LoVo (cell line): ENCODE measurements at places on chromosomes 2 and 18.

DNA sequence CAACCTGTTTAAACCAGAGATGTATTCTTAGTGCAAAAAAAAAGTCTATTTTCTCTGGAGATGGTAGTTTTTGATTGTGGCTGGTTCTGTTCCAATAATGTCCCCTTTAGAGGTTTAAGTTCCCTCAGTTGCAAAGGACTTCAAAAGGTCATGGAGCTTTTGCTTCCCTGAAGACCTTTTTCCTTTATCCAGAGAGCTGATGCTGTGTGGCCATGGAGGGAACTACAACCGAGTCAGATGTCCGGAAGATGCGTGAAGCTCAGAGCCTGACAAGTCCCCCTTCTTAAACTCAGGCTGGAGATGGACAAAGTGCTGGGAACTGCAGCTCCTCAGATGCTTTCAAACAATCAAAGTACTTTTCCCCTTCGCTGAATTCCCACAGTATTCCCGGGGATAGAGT lies 176.1 kb downstream of the TMEM18 start:
- DNase-seq: no peak

GRCh38 chr2:215771241-215771640 lies 242.1 kb downstream of the MREG start:
- no peak for DNase-seq

- DNase-seq: no peak
These were observed 422.9 kb upstream of the TRIB2 start for GRCh38 chr2:12293874-12294273.

GRCh38 chr18:50401888-50402287 lies 27.0 kb downstream of the SKA1 start:
- DNase-seq: peak; percentile 63

GRCh38 chr2:19722531-19722971 lies 179.2 kb downstream of the TTC32 start:
- DNase-seq: no peak

DNA sequence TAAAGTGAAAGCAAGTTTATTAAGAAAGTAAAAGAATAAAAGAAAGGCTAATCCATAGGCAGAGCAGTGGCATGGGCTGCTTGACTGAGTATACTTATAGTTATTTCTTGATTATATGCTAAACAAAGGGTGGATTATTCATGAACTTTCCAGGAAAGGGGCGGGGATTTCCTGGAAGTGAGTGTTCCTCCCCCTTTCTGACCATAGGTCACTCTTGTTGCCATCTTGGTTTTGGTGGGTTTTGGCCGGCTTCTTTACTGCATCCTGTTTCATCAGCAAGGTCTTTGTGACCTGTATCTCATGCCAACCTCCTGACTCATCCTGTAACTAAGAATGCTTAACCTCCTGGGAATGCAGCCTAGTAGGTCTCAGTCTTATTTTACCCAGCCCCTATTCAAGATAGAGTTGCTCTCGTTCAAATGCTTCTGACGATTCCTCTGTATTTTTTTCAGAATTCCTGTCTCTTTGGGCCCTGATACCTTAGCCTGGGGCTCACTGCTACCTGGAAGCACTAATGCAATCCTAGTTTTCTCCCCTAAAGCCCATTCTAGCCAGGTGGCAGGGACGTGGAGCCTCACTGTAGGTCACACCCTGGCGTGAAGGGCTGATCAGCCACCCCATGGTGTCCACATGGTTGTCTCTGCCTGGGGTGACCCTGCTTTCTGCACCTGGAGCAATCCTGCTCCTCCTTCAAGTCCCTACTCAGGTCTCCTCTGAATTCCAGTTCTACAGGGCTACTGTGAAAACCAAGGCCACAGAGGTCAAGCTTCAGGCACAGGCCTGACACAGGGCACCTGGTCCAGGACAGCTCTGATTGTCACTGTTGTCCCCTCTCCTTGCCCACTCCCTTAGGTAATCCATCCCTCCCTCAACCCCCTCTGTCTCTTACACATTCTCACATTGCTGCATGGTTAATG lies 6.0 kb upstream of the SLC35F6 start:
- DNase-seq: peak; percentile 85

GRCh38 chr2:61670591-61671501 lies 132.7 kb upstream of the XPO1 start:
- peak; percentile 73 for DNase-seq

DNA sequence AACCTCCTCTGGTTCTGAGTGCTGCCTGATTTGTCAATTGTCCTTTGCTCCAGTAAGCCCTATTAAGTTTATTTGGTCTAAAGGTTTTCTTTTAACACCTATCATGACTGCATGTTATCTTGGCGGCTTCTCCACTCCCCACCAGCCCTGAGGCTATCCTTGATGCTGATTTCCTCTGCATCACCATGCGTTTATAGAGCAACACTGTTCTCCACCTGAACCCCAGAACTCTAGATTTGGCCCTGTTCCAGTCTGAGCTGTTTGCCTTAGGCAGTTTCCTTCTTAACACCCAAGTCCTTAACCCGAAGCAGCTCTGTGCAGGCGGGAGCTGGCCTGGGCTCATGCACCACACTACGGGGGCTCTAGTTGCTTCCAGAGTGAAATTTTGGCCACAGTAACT lies 98.2 kb upstream of the NPAS2 start:
- no peak for DNase-seq

GRCh38 chr18:79926715-79927606 lies 24.5 kb downstream of the SLC66A2 start:
- no peak for DNase-seq

GRCh38 chr2:100831831-100832230 lies 11.9 kb downstream of the NPAS2 start:
- DNase-seq: no peak

- no peak for DNase-seq
These were observed 38.6 kb downstream of the RAMP1 start for GRCh38 chr2:237898057-237898414.

DNA sequence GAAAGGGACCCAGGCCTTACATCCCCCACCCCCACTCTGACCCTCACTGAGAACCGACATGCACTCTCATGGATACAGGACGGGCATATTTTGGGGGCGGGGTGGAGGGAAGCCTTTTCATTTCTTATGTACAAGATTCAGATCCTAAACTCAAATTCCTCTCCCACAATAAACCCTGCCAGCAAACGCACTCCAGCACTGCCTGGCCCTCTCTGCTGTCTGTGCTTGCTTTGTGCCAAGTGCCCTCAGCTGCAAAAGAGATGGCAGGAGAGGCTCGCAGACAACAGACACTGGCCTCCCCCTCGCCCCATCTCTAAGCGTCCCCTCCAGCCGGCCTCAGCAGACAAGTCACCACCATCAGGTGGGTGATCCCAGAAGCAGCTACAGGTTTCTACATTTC lies 42.4 kb downstream of the FAM168B start:
- no peak for DNase-seq

- DNase-seq: no peak
These were observed 74.0 kb downstream of the AGPS start for GRCh38 chr2:177466337-177467195.

DNA sequence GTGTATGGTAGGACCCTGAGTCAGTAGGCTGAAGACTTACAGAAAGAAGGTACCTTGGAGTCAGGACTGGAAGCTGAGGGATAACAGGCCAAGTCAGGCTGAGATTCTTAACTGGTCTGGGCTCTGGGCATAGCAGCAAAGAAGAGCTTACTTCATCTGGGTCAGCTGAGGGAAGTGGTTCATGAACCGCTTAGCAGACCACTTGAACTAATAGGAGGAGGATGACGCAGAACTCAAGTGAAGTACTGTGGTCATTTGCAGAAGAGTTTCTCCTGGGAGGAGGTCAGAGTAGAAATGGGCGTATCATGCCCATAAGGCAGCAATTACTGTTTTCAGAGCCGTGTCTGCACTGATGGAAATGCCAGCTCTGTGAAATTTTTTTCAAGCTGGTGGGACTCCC lies 164.5 kb downstream of the LCLAT1 start:
- no peak for DNase-seq

GRCh38 chr2:180370511-180371205 lies 363.6 kb upstream of the CWC22 start:
- no peak for DNase-seq

- DNase-seq: no peak
These were observed 41.1 kb downstream of the GRHL1 start for GRCh38 chr2:9992427-9993187.

DNA sequence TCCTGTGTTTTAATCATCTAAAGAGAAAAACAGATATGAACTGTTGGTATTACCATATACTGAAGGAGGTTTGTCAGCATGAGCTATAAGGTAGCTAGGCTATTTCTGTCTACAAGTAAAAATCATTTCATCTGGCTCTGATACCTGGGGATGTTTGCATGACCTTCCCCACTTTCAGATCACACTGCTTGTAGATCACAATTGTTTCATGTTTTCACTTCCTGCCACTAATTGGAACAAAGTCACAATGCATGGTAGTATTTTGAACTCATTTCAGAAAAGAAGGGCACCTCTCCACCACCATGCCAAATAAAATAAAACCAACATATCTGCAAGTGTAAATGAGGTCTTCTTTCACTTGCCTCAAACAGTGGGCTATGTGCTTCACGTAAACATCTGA lies 37.8 kb downstream of the NYAP2 start:
- DNase-seq: no peak

GRCh38 chr2:18413676-18414396 lies 146.6 kb downstream of the RDH14 start:
- peak; percentile 8 for DNase-seq

- DNase-seq: no peak
These were observed 271.3 kb upstream of the STON1 start for GRCh38 chr2:48258481-48259149.

DNA sequence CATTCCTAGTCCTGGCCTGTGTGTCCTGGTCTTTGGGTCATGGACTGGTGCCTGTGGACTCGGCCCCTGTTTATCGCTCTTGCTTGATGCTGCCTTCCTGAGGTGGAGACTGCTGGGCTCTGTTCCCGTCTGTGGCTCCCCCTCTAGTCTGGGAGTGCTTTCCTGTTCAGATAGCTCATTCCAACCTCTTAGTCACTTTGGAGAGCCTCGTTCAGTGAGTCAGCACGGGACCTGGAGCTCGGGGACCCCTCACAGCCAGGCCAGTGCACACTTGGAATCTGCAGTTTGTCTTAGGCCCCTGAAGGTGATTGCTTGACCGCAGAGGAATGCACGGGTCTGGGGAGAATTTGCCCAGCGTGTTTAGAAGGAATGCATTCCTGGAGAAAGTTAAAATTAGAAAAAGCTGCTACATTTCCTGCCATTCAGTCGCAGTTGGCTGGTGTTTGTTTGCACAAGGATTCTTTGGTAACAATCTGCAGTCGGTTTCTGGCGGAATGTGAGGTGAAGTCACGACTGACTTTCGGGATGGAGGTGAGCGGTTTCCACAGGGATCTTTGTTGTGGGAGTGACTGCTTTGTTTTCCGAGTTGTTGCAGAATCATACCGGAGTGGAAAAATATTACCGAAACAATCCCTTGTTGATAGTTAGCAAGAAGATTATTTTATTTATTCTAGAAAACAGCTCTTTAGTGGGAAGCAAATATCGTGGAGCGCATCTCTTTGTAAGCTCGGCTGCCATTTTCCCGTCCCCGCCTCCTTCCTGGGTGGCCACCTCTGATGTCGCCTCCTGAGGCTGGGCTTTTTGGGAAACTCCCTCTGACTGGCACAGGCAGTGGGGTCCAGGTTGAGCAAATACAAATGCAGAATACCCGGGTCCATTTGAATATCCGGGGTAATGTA lies 29.6 kb downstream of the SH3BP4 start:
- DNase-seq: peak; percentile 41

- DNase-seq: no peak
These were observed 181.5 kb downstream of the TTC32 start for GRCh38 chr2:19720306-19720705.

- peak; percentile 71 for DNase-seq
These were observed 185.0 kb upstream of the RASGRP3 start for GRCh38 chr2:33291278-33292013.

DNA sequence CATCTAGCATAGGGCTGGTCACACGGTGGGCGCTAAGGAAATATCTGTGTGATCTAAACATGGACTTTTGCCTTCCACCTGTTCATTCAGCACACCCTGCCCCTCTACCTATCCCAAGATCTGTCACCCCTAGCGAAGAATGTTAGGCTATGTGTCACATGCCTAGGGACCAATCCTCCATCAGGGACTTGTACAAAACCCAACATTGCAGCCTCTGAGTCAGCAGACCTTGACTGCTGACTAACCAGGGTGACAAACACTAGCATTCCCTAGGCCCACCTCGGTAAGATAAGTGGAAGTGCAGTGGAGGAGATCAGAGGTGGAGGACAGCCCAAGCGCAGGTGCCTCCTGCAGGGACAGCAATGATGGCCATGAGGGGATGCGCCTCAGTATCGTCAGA lies 99.2 kb downstream of the SOX11 start:
- no peak for DNase-seq

- DNase-seq: no peak
These were observed 215.5 kb upstream of the CWC22 start for GRCh38 chr2:180222644-180223043.

DNA sequence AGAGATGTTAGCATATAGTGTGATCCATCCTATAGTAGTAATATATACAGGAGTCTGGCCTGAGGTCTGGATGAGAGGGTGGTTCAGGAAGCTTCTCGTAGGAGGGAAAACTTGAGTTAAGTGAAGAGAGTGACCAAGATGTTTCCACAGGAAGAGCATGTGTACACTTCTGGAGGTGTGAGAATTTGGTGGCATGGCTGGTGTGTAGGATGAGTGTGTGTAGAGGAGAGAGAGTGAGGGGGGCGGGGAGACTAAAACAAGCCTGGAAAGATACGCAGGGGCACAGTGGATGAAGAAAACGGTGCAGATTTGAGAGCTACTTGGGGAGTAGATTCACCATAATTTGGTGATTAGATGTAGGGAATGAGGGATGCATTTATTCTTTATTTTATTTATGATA lies 43.5 kb upstream of the CTLA4 start:
- no peak for DNase-seq

DNA sequence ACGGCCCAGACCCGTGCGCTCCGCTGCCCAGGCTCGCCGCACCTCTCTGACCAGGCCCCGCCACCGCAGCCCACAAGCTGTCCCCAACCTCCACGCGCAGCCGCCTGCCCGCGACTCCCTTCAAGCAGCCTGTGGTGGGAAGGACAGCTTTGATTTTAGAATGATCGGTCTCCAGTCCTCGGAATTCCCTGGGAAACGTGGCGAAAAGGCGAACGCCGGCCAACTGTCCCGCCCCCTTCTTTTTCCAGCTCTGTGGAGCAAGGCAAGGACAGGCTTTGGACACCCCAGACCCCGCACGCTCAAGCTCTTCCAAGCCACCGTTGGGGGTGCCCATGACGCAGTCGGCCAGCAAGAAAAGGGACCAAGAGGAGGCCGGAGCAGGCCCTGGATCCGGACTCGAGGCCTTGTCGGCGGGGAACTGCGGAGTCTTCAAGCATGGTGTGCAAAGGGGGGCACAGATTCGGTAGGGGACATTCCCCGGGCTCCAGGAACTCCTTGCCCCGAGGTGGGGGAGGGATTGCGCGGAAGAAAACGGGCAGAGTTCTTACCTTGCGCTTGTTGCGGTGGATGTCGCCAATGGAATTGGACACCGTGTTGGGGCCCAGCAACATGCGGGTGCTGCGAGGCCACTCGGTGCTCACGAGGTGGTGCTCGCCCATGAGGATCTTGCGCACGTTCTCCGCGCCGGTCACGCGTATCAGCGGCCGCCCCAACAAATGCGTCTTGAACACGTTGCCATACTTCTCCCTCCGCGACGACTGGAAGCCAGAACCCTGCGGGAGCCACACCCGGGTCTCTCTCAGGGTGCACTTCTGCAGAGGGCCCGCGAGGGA lies 4.0 kb downstream of the CYP26B1 start:
- no peak for DNase-seq

GRCh38 chr18:361941-362310 lies 94.1 kb upstream of the THOC1 start:
- DNase-seq: no peak

GRCh38 chr2:144508172-144508851 lies 11.6 kb downstream of the ZEB2 start:
- no peak for DNase-seq

- no peak for DNase-seq
These were observed 104.7 kb upstream of the MYO3B start for GRCh38 chr2:170073288-170073687.

- no peak for DNase-seq
These were observed 40.6 kb downstream of the ZNF516 start for GRCh38 chr18:76454418-76454817.
